GM23248 (cell line): ENCODE measurements at places on chromosomes 12 and 14. TPM values are rescaled to one million over a fixed set of nuclear protein-coding genes. Genes with fewer than 3 reads are reported as not detected.

ZDHHC22 gene
- not detected in 2 replicates for polyA plus RNA-seq

DNA sequence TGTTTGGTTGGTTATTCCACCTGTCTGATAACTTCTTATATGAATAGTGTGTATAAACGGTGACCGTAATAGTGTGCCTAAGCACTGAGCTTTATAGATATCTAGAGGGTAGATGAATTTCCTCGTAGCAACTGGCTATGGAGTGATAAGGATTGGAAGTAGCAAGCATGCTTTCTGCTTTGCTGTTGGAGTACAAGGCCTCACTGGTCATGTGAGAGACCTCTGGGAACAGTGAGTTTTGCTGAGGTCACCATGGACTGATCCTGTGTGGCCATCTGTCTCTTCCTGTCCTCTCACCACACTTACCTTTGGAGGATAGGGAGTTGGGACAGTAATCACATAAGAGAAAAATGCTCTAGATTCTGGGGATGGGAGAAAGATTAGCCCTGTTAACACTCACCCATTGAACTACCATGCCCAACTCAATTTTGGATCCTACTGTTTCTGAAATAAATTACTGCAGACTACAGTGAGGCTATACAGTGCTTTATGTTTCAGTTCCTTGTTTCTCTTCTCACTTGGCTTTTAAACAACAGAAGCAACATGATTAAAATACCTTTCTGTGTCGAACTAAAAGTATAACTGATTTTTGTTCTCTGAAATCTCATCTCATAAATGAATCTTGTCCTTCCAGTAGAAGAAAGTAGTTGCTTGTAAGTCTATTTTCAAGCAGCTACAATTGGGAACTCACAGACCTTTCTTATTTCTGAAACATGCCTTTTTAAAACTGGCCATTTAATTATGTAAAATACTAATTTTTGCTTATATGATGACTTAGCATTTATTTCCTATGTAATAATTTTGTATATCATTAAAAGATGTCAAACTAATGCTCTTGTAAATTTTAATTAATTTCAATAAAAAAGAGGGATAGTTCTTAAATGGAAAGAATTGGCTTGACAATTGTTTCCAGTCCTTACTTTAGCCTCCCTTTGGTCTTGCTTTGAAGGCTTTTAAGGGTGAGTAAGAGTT lies 8.3 kb downstream of the TMX1 start:
- no peak for DNase-seq

DNA sequence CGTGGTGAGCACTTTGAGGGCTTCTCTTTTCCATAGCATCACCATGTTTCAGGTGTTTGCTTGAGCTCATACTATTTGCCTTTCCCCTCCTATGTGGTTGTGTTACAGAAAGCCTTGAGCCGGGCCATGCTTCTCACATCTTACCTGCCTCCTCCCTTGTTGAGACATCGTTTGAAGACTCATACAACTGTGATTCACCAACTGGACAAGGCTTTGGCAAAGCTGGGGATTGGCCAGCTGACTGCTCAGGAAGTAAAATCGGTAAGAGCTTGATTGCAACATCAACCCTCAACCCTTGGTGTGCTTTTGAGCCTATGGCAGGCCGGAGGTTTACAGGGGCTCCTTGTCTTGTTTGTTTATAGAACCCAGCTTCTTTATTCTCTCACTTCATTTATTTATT lies 8.1 kb downstream of the LETMD1 start:
- DNase-seq = peak; percentile 93

GRCh38 chr14:52369305-52369801 lies 55.2 kb downstream of the PTGER2 start:
- peak; percentile 88 for DNase-seq

GRCh38 chr12:122021193-122021821 lies 377 bp upstream of the BCL7A start:
- peak; percentile 55 for DNase-seq

- DNase-seq = no peak
Observed at GRCh38 chr14:104353221-104353920, 215.0 kb downstream of the KIF26A start.

GRCh38 chr12:46480724-46481123 lies 108.2 kb upstream of the SLC38A2 start:
- peak; percentile 25 for DNase-seq

EEA1 gene
- polyA plus RNA-seq = 55.7 and 56.4 TPM in 2 replicates

- DNase-seq = no peak
Observed at GRCh38 chr12:94225506-94225905, 77.1 kb downstream of the PLXNC1 start.

TAS2R8 gene
- not detected in 2 replicates for polyA plus RNA-seq

DNA sequence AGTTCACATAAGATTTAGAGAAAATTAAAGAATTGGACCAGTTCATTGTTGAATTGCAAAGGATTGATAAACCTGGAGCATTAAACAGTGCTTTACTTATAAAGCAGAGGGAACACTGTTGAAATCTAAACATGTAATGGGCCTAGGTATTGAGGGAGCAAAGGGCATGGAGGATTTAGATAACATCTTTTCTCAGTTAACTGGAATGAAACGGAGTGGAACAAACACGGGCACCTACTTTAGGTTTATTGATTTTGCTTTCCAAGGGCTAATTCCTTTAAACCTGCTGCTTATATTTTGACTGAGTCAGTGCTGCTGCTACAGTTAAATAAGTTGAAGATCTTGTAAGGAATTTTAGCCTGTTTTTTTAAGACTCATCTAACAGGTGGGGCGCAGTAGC lies 5.6 kb downstream of the EIF4B start:
- DNase-seq = no peak

- peak; percentile 84 for DNase-seq
Observed at GRCh38 chr12:26789731-26790644, 43.0 kb downstream of the ITPR2 start.

- DNase-seq = no peak
Observed at GRCh38 chr14:71115821-71116567, 208.7 kb downstream of the PCNX1 start.

UNG gene
- 32.7 and 36.6 TPM in 2 replicates for polyA plus RNA-seq
